ENCODE measurements at places on chromosomes 2 and 18.

DNA sequence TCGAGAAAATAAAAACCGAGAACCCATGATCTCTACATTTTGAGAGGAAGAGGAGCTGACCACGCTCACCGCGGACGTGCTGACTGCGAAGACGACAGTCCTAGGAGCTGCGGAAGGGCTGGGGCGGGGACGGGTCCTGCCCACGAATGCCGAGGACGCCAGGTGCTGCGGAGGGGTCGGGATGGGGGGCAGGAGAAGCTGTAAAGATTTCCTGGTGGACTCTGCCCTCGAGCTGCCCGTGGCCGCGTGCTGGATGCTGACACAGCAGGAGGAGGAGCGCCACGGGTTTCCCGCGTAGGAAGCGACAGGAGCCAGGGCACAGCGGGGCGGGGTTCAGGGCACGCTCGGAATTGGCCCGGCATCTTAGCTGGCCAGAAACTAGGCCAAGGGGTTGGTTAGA lies 22.2 kb downstream of the ZSCAN30 start:
- DNase-seq = no peak

DNA sequence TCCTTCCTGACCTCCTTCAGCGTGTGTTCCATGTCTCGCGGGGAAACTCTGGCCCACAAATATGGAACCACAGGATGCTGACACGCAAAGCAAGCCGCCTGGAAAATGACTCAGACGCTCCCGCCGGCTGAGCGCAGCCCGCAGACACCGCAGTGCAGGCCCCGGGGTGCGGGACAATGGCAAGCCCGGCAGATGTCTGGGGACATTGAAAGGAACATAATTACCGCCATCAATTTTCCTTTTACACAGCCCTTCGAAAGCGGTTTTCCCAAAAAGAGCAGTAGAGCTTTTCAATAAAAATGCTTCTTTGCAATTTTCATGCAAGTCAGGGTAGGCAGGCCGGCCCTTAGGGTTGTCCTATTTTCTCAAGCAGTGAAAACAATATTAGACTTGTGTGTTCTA lies 159.2 kb upstream of the SH3BP4 start:
- DNase-seq = no peak

DNA sequence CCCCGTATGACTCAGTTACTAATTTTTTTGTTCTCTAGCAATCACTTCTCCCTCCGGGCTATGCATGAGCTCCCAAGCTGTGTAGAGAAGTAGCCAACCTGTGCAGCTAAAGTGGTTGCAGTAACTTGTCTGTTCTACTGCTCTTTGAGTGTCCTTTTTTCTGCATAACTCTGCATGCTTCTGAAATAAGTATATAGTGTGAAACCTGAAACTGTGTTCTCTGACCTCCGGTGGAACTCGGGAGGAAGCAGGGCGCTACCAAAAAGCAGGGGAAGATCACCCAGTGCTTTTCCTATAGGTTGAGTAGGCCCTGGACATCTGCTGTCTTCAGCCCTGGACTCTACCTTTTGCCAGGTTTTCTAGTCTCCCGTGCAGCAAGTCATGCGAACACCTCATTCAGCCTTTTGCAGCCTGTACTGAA lies 47.8 kb downstream of the PHLPP1 start:
- no peak for DNase-seq

GRCh38 chr18:8701546-8702118 lies 3.7 kb upstream of the MTCL1 start:
- DNase-seq = no peak

DNA sequence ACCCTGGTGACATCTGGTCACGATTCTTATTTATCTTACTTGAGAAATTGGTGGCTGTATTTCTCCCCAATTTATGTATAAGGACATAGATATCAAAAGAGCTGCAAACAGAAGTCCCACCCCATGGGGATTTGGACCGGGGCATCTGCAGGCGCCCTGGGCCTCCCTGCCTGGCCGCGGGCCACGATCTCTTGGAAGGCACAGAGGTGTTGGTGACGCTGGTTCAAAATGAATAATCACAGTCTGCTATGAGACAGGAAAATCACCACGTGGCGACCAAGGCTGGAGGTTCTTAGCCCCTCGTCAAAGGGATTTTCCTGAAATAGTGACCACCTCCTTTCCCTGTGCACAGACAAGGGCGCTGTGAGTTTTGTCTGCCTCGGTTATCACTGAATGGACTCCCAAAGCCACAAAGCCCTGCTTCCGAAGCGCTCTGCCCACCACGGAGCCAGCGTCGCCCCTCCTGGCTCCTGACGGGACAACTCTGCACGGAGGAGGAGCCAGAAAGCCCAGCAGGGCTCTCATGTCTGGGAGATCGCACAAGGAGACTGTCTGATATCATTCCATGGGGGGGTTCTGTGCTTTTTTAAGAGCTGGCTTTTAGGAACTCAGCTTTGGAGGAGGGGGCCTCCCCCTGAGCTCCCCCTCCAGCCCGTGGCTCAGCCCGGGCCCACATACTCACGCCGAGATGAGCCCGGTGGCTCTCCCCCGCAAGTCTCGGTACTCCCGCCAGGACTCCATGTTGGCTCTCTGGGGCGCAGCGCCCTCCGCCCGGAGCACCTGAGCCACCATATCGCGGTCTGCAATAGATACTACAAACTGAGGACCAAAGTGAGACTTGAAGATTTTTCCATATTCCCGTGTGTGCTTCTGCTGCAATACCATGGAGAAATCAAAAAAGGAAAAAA lies 14.6 kb downstream of the CYP27C1 start:
- no peak for DNase-seq

DNA sequence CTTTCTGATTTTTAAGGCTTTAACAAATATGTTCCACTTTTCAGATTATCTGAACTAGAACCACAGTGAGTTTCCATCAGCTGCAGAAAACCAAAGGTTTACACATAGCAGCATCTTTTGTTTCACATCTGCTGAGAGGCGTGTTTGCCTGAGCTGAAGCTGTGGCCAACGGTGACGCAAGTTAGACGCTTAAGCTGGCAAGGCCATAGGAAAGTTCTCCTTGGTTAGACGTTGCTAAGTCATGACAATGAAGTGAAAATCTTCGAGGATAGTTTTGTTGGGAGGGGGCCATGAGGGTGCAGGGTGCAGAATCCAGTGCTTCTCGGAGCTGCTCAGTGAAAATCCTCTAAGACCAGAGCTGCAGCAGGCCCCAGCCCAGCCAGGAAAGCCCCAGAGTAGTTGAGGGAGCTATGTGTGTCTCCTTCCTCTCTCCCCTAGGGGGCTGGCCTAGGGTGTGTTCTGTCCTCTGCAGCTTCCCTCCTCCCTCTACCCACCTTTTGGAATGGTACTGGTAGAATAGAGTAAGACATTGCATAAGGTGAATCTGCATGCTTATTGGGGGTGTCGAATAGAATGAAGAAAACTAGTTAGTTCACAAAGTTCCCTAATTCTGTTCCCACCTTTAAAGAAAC lies 105.4 kb downstream of the FHOD3 start:
- no peak for DNase-seq

GRCh38 chr2:217095511-217096205 lies 235.8 kb upstream of the TNP1 start:
- DNase-seq = no peak

DNA sequence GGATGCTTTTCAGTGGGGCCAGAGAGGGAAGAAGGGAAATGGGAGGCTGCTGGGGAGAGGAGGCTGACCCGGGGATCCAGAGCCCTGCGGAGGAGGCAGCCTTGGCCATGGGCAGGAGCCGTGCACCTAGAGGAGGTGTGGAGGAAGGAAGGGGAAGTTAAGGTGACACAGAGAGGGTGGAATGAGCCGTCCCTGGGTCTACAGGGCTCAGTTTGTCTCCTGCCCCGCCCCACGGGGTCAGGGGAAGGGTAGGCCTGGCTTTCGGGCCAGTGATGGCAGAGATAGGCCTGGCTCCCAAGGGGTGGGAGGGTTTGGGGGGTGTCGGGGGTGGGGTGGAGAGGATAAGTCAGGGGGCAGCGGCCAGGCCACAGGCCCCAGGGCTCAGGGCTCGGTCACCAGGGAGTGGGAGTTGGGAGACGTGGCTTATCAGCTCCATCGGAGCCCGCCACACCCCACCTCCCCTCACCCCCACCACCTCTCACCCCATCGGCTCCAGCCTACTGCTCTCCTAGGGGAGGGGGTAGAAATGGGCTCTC lies 39.5 kb upstream of the NOTO start:
- DNase-seq = no peak

DNA sequence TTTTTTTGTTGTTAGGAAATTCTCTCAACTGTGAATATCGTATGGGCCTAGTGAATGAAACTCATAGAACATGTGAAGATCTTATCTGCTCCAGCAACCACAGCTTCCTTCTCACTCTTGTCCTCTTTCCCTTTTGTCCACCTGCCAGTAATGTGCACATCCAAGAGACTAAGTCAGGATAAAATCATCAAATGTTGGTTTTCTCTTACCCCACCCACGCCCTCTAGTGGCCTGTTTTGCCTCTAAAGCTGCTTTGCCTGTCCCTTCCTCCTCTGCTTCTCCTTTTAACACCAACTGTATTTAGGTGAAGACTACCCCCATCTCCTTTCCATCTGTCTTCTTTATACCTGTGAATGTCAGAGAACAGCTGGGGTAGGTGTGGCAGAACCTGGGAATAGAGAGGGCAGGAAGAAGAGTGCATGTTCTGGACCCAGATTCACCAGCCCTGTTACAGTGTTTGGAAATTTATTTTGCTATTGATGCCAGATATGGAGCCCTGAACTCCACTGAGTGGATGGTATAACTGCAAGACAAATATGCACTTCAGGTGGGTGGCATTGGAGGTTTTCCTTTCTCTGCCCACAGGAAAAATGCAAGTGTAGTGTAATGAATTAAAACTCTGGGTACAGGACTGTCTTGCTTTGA lies 8.4 kb upstream of the MGAT5 start:
- peak; percentile 48 for DNase-seq

- no peak for DNase-seq
Observed at GRCh38 chr2:204268971-204269370, 276.3 kb upstream of the PARD3B start.

DNA sequence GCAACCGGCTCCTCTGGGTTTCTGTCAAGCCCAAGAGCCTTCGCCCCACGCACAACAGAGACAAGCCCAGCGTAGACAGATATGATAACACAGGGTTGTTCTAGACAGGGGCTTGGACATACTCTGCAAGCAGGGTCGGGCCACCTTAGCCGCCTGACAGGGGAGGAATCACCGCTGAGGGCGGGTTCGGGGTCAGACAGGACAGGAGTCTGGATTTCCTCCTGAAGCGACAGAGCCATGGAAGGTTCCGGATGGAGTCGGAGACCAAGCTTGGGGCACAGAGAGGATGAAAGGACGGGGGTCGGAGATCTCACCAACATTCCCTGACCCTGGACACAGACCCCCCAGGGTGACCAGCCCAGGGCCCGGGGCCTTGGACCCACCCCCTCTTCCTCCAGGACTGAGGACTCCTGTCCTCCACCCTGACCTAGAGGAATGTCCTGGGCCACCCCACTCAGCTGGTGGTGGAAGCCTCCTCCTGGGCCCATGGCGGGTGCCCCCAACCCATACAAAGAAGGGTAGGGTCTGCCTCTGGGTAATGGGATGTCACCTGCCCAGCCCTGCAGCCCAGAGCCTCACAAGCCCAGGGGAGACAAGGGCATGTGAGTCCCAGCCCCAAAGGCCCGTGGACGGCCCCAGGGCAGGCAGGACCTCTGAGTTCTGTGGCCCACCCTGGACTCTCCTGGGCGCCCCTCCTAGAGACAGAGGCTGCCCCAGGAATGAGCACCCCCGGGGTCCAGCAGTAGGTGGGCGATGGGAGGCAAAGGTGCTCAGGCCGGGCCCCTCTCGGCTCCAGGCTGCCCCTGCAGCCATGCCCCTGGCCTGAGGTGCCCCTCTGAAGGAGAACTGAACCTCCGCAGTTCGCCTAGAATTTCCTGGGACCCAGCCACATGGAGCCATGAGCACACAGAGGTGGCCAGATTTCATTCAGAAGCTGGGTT lies 44.1 kb upstream of the GPC1 start:
- no peak for DNase-seq

DNA sequence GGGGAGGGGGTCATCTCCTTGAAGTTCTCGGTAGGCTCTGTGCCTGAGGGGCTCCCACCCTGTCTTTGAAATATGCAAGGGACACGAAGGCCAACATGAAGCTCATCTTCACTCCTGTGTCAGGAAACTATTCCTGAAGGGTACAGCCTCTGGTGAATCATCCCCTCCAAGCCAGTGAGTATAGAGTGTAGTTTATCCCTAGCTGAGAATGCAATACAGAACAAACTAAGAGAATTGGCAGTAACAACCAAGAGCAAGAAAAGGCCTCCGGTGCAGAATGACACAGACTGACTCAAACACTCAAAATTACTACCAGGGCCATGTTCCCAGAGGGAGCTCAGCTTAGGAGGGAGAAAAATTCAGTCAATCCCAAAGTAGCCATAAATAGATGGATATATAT lies 413.3 kb downstream of the BCL11A start:
- no peak for DNase-seq

DNA sequence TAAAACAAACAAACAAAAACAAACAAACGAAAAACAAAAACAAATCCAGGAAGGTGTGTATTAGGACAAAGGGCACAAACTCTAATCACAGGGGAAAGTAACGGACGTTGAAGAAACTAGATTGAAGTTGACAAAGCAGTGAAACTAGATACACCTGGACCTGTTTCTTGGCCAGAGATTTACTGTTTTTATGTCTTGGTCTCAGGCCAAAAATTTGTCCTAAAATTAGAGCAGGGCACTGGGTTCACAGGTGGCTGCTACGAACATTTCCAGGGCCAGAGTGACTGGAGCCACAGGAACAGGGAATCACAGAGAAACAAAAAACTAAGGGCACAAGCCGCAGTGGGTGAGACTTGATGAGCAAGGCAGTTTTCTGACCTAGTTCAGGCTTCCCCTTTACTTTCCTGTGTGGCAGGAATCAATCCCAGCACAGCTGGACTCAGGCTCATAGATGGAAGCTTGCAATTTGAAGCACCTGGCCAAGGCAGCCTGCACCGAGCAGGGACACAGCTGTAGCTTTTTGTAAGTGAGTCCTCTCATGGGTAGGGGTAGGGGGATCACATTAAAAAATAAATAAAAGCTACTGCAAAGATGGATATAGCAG lies 329.4 kb downstream of the DLGAP1 start:
- DNase-seq = no peak

DNA sequence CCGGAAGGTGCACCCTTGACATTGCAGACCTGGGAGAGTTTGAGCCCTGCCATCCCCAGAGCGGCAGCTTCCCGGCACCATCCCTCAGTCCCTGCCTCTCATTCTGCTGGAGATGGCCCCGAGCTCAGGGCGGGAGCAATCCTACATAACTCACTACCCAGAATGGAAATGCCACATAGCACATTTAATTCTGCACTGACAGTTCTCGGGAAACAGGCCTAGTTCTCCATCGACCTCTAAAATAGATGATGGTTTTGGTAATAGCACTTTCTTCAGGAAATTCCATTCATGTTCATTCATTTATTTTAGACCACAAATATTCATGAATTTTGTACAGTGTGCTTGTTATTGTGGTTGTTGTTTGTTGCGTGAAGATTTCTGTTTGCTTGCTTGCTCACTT lies 92.9 kb upstream of the SLC14A2 start:
- no peak for DNase-seq

- DNase-seq = no peak
Observed at GRCh38 chr2:44531289-44531688, 169.5 kb downstream of the CAMKMT start.

- DNase-seq = no peak
Observed at GRCh38 chr2:26477911-26478253, at the start of gene OTOF. Gene OTOF (minus strand): TSS chr2:26478124.
